ENCODE measurements at places on chromosomes 5 and 9.

- DNase-seq: no peak
These were observed 83.5 kb upstream of the SEMA6A start for GRCh38 chr5:116658141-116658540.

GRCh38 chr9:35237311-35237710, 75.5 kb downstream of the UNC13B start:
- DNase-seq: no peak

- no peak for DNase-seq
These were observed 21.0 kb upstream of the RNF180 start for GRCh38 chr5:64144425-64145215.

- no peak for DNase-seq
These were observed 245.1 kb upstream of the ISL1 start for GRCh38 chr5:51138164-51138563.

DNA sequence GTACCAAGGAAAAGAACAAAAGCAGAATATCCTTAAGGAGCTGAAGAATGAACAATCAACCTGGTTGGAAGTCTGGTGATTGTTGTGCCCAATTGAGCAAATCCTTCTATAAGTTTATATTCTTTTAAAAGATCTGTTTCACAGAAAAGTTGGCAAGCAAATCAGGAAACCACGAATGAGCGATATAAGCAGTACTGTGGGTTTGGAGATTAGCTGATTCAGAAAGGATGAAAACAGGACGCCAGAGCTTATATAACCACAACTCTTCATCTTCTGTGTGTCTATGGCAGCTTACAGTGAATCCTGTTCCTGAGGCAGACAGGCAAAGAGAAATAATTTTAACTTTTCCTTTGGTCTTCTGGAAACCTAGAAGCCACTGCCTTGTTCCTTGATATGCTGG, 61.7 kb downstream of the SLC38A9 start:
- peak; percentile 83 for DNase-seq

DNA sequence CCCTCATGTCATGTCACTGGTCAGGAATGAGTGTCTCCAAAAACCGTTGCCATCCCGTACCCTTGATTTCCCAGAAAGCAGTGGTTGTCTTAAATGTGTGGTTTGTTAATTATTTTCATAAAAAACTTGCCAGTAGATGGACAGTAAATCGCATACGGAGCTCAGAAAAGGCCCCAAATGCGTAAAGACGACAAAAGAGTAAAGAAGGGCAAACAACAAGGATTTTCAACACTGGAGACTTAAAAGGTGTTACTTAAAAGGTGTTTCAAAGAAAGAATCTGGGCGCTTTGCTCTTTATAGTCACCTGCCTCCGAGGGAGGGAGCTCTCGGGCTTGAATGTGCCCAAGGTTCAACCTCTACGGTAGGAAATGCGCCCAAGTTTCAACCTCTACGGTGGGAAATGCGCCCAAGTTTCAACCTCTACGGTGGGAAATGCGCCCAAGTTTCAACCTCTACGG, 734 bp downstream of the KIF27 start:
- DNase-seq: no peak

DNA sequence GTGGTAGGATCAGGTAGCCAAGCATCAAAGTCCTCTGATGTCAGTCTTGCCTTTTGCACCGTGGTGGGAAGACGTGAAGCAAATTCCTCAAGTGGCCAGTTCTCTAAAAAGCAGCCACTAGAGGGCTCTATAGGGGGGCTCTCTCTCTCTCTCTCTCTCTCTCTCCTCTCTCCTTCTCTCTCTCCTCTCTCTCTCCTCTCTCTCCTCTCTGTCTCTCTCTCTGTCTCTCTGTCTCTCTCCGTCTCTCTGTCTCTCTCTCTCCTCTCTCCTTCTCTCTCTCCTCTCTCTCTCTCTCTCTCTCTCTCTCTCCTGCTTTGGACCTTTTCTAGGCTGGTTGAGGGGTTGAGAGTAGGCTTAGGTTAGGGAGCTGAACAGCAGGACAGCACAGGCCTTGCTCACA, 13.9 kb upstream of the OSMR start:
- peak; percentile 58 for DNase-seq

- DNase-seq: no peak
These were observed 61.1 kb downstream of the FRMD3 start for GRCh38 chr9:83477120-83477519.

GRCh38 chr9:92538541-92538940, 2.8 kb upstream of the ECM2 start:
- DNase-seq: peak; percentile 83

DNA sequence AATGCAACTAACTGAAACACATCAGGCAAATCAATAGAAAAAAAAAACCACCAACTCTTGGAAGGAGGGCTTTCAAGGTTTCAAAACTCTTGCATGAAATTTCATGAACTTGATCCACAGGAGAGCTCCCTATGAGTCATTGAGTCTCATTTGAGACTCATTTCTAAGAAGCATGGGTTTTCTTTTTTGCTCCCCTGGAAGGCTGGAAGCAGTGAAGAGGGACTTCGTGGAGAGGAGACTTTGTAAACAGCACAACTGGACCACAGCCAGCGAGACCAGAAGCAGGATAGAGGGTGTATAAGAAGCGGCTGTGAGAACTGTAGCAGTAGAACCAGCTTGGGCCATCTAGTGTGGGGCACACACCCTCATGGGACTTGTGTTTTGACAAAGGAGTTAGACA, 41.2 kb upstream of the RAPGEF1 start:
- no peak for DNase-seq

- no peak for DNase-seq
These were observed 661.6 kb downstream of the ACTL7B start for GRCh38 chr9:108194154-108194553.

GRCh38 chr5:180816608-180817534, 14.3 kb upstream of the MGAT1 start:
- DNase-seq: peak; percentile 69

- DNase-seq: no peak
These were observed 1.1 kb downstream of the DMRTA1 start for GRCh38 chr9:22447618-22448305.

- DNase-seq: peak; percentile 81
These were observed 48.0 kb upstream of the POU5F2 start for GRCh38 chr5:93789173-93790067.

DNA sequence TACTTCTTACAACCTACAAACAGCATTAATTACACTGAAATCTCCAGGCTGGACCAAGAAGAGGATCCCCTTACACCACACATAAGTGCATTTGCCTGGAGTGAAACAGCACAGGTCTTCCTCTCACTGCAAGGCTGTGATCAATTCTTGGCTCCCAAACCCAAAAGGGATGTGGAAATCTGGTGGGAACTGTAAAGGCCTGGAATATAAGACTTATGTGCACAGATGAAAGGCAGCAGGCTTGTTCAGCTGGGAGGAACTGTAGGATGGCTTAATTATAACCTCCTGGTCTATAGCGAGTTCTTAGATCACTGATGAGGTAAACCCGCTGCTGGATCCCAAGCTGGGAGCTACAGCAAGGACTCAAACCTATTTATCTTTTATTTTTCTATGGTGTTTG, 182.9 kb upstream of the TNC start:
- DNase-seq: peak; percentile 83

GRCh38 chr5:174328631-174329299, 283.3 kb downstream of the NSG2 start:
- DNase-seq: peak; percentile 45

GRCh38 chr5:58357121-58357520, 102.8 kb downstream of the PLK2 start:
- DNase-seq: peak; percentile 6

GRCh38 chr9:70409280-70409679, 5.2 kb downstream of the KLF9 start:
- no peak for DNase-seq

- peak; percentile 38 for DNase-seq
These were observed 15.7 kb upstream of the AGXT2 start for GRCh38 chr5:35063414-35063813.

- DNase-seq: peak; percentile 20
These were observed 9.4 kb upstream of the PRSS3 start for GRCh38 chr9:33785914-33786313.

DNA sequence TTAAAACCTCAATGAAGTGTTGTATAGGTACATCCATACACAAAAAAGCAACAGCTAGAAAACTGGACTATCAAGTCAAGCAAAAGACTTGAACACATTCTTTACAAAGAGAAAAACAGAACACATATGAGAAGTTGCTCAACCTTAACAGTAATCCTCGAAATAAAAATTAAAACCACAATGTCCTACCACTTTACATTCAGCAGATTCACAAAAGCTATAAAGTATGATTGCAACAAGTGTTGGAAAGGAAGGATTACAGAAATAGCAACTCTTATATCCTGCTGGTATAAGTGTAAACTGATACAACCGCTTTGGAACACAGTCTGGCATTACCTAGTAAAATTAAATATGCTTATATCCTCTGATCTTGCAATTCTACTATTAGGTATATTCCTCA, 28.5 kb upstream of the GOLGA1 start:
- no peak for DNase-seq

DNA sequence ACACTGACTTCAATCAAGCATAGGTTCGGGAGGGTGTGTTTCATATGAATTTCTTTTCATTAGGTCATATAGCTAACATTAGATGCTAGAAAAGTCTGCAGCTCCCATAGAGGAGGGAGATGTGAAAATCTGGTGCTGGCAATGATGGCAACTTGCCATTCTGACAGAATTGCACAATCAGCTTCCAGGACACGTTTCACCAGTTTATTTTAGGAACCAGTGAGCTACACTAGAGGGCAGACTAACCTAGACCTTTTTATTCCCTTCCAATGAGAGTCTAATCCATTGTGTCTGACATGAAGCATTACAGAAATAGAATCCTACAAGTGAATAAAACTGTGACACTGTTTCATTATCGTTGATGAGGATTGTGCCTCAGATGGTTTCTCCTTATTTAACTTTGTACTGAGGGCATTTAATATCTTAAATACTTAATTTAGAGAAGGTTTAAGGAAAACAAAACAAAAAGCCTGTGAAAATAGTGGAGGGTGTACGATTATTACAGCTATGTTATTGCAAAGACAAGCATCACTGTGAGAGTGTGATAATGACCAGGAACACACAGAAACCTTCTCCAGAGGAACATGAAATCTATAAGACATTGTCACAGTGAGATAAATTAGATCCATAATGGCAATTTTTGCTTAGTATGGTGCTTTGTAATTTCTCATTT, 363.3 kb upstream of the RPS23 start:
- peak; percentile 90 for DNase-seq

GRCh38 chr9:3732077-3733038, 206.6 kb upstream of the RFX3 start:
- DNase-seq: peak; percentile 93

DNA sequence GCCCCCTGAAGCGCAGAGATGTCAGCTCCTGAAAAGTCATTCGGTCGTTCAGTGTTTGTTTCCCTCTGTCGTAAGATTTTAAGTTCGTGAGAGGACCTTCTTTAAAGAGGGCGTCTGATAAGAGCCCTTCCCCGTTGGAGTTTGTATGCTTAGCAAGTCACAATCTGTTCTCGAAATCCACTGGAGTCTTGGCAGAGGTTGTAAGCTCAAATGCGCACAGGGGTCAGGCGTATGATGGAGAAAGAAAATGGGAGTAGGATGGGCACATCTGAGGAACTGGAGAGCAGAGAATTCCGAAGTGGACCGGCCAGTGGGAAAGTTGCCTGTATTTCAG, 710 bp downstream of the HSD17B4 start:
- DNase-seq: peak; percentile 4

- no peak for DNase-seq
These were observed 39.1 kb upstream of the SH3PXD2B start for GRCh38 chr5:172493461-172493860.

GRCh38 chr9:113682297-113682771, 193.8 kb upstream of the ZNF618 start:
- DNase-seq: peak; percentile 65

GRCh38 chr5:94469894-94470329, 148.5 kb downstream of the KIAA0825 start:
- peak; percentile 92 for DNase-seq

GRCh38 chr5:154410786-154411185, 35.0 kb upstream of the SAP30L start:
- DNase-seq: no peak

GRCh38 chr5:111143910-111144309, 51.8 kb downstream of the WDR36 start:
- DNase-seq: peak; percentile 97

DNA sequence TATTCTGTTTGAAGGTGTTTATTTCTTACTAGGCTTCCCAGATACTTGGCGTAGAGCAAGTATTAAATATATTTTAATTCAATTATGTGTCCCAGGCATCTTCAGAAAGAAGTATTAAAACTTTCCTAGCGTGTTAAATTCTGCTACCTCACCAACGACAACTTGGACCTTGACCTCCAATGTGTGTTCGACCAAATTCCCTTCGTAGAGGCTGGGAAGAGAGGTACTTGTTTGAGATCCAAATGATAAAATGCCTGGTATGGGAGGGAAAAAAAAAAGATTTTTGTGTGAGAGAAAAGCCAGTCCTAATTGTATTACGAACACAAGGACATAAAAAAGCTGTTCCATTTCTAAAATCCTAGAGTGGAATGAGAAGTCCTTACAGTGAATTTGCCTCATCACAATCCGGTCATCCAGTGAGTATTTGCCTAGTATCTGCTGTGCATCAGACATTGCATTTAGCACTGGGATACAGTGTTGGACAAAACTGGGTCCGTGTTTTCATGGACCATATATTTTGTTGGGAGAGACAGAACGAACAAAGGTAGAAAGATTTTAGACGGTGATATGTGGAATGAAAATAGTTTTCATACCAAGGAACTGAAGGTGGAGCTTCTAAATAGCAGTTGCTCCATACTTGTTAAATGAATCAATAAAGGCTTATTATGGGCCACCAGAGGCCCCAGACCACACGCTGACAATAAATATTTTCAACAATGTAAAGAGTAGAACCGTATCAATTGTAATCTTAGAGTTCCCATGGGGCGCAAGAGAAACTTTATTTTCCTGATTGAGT, 103.1 kb downstream of the KIF4B start:
- no peak for DNase-seq

DNA sequence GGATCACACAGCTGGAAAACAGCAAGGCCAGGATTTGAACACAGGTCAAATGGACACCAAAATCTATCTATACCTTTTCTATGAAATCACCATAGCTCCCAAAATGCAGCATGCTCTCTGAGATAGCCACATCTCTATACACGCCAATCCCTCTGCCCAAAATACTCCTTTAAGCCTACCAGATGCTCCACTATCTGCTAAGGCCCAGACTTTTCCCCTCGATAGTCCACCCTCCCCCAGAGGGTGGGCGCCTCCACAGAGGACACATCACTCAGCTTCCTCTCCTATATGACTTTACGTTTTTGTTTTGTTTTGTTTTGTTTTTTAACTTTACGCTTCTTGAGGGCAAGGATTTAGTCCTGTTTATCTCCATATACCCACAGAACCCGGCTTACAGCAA, 46.8 kb downstream of the MTMR12 start:
- no peak for DNase-seq

GRCh38 chr5:95682891-95683290, at the start of gene SPATA9:
Gene SPATA9 (minus strand): TSS chr5:95682991. CDS start chr5:95682854, 137 bp downstream.
- no peak for DNase-seq

DNA sequence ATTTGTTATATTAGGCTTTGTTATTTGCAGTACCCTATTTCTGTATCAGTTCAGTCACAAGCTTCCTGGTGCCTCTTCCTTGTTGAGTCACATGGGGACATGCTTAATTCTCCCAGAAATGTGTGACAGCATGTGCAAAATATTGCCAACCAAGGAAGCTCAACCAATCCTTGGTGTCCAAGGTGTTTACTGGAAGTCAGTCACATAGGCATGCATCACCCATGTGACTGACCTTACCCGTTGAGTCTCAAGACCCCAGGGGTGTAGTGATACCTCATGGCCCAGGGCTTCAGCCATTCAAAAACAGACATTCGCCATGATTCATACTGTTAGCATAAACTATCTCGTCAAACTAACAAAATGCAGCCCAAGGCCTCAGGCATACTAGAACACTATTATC, 9.3 kb upstream of the ANKDD1B start:
- no peak for DNase-seq
